NCI-H2081 (cell line): ENCODE measurements at places on chromosomes 2 and 18.

DNA sequence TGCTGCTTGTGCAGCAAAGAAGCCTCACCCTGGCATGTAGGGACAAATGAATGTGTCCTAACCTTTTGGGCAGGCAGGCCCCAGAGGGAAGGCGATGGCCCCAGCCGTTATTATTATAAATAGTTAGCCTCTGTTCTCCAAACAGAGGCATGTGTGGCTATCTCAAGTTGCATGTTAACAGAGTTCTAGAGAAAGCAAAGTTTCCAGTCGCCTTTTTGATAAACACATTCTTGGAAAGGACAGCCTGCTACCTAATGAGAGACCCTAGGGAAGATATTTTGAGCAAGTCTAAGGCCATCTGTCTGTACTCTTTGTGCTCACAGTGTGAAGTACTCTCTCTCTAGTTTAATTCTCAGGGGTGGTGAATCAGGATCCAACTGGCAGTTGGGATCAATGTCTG, 97.4 kb upstream of the FHL2 start:
- no peak for DNase-seq

DNA sequence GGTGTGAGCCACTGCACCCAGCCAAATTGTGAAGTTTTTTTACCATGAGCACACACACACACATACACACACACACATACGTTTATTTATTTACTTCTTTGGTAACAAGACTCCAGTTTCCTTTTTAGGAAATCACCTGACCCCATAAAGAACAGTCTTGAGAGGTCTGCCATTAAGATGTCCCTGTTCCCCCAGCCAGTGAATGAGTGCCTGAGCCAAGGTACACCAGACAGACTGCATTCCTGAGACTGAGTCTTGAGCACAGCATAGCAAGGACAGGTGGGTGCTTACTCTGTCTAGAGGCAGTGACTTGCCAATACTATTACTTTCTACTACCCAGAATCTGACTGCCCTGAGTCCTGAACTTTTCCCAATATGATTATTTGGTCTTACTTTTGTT, 167.2 kb upstream of the SATB2 start:
- no peak for DNase-seq

DNA sequence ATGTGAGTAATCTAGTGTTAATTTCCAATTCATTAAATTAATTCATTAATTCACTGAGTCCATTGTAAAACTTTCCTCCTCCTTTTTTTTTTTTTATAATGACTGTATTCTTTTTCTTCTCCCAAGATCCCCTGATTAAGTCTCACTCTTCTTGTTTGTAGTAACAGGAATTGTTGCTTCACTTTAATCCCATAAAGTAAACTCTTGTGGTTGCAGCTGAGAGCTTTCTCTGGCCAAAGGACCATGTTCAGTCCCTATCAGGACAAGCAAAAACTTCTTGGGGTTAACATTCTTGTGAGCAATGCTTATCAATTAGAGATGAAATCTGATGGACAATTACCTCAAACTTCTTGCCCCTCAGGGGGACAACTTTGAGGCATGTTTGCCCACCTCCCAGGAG, 400.2 kb upstream of the SPHKAP start:
- no peak for DNase-seq

- no peak for DNase-seq
These were observed 109.3 kb downstream of the MEIS1 start for GRCh38 chr2:66544258-66544657.

- DNase-seq: no peak
These were observed 143.6 kb upstream of the AGAP1 start for GRCh38 chr2:235350234-235350633.

GRCh38 chr2:160271171-160272086, 71.4 kb upstream of the ITGB6 start:
- no peak for DNase-seq
